ENCODE measurements at places on chromosomes 7 and 10. TPM values are rescaled to one million over a fixed set of nuclear protein-coding genes. Genes with fewer than 3 reads are reported as not detected.

Gene IGF2BP3
- 11.7 TPM for total RNA-seq

Gene CDC14C
- total RNA-seq, result not detected

DNA sequence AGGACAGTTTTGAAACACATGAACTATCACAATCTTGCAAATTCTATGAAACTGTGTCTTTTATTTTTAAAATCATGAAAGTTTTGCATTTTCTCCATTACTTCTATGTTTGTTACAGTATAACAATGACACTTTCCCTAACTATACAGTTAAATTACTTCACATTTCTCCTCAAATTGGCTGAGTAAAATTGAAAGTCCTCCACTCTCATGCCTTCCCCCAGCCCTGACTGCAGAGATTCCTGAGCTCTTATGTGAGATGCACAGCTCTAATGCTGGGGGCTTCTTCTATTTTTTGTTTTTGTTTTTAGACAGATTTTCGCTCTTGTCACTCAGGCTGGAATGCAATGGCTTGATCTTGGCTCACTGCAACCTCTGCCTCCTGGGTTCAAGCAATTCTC is 22.7 kb upstream of the MAP3K8 start:
- DNase-seq, result no peak

DNA sequence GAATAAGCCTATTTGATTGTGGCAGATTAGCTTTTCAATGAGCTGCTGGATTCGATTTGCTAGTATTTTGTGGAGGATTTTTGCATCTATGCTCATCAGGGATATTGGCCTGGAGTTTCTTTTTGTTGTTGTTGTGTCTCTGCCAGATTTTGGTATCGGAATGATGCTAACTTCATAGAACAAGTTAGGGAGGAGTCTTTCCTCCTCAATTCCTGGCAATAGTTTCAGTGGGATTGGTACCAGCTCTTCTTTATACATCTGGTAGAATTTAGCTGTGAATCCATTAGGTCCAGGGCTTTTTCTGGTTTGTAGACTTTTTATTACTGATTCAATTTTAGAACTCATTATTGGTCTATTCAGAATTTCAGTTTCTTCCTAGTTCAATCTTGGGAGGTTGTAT is 43.4 kb upstream of the KLF14 start:
- no peak for DNase-seq

DNA sequence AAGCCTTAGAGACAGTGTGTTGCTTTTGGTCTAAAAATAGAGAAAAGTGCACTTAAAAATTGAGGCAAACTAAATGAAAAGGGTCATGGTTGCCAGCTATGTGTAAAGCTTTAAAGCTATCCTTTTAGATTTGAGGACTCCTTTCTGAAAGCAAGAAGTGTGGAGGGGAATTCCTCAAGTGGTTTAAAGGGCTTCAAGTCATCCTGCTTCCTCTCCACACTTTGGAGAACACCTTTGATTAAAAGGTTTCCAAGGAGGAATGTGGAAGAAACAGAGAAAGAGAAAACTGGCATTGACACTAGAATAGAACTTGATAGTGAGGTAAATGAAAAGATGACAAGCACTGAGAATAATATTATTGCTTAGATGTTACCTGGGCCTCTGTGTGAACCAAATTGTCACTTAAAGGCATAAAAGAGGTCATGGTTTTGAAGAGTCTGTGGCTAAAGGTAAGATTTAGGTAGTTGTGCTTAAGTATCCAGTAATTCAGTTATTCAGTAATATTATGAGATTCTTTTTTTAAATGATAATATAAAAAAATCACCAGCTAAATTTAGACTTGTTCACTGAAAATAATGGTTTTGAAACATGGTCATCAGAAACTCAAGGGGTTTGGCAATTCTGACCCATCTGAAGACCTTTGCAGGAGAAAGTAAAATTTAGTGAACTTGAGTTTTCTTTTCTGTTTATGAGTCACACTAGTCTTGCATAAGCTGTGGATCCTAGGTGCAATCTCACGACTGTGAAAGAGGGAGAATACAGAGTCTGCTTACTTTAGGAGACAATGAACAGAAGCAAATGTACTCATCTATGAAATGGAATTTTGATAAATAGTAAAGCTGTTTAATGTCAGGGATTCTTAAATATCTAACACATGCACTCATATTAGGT is 466.0 kb downstream of the KIF20B start:
- no peak for DNase-seq

GRCh38 chr10:67864607-67865371 is 19.7 kb upstream of the SIRT1 start:
- no peak for DNase-seq

GRCh38 chr7:74606909-74607510 is 50.5 kb upstream of the GTF2I start:
- DNase-seq, result no peak

DNA sequence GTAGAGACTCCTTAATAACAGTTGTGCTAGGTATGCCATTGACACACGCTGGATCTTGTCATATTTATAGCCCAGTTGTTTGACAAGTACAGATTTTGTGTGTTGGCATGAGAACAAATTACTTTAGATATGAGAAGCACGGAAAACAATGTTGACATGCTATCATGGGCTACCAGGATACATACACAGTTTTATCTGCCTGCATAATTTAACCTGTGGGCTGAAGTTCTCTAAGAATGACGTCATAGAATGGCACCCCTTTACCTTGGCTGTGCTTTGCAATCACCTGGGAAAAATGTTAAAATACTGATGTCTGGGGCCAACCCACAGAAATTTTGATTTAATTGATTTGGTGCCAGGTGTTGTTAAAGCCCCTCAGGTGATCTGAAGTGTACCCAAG is 2.8 kb downstream of the PLA2G12B start:
- DNase-seq, result no peak
